ENCODE measurements at places on chromosomes 7 and 10.

GRCh38 chr10:124285587-124286527 lies 132.9 kb downstream of the OAT start:
- DNase-seq, result no peak

DNA sequence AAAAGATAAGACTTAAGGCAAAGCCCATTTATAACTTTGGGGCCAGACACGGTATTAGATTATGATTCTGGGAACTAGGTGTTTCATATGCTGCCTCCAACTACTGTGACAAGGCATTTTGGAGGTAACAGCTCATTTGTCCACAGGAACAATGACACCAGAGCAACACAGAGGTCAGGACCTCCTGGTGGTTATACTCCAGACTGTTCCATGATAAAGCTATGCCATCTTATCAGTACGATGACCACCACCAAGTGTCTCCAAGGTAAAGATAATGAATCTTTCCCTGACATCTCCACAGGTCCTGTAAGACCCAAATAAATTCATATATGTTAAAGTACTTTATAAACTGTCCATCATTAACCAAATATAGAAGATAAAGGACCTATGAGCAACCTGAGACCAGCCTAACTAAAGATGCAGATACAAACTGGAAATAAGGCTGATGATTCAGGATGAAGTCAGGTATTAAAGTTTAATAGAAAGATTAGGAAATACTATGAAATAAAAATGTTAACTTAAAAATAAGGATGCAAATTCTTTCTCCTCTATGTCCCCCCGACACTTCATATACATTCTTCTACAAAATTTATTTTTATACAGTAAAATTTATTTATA lies 26.2 kb downstream of the CUL2 start:
- DNase-seq, result no peak

- DNase-seq, result no peak
These were observed 9.9 kb upstream of the PHYH start for GRCh38 chr10:13309792-13310191.

- DNase-seq, result no peak
These were observed 435 bp upstream of the PWWP2B start for GRCh38 chr10:132396494-132397035.

- no peak for DNase-seq
These were observed 11.3 kb downstream of the FAM221A start for GRCh38 chr7:23691320-23691719.

GRCh38 chr7:123798532-123799188 lies 46.3 kb upstream of the HYAL4 start:
- no peak for DNase-seq

DNA sequence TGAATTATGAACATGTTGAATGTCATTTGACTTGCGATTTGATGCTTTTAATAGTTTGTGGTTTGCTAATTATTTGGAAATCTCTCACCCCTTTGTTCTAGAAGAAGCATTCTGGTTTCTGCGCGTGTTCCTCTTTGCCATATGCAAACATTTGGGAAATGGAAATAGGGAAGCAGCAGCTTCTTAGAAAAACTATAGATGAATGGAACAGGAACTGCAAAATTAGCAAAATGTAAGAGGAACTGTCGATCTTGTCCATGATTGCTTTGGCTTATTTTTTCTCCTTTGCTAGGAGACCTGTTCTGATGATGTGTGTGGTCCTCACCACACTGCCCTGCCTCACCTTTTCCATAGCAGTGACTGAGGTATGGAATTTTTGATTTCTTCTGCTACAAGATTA lies 19.0 kb downstream of the TMEM236 start:
- DNase-seq, result no peak

GRCh38 chr10:80909254-80909653 lies 371.6 kb downstream of the SH2D4B start:
- no peak for DNase-seq

GRCh38 chr7:144027070-144027469 lies 21.7 kb upstream of the OR2A5 start:
- DNase-seq, result no peak

- DNase-seq, result no peak
These were observed 9.6 kb upstream of the ZNF487 start for GRCh38 chr10:43427166-43427825.

DNA sequence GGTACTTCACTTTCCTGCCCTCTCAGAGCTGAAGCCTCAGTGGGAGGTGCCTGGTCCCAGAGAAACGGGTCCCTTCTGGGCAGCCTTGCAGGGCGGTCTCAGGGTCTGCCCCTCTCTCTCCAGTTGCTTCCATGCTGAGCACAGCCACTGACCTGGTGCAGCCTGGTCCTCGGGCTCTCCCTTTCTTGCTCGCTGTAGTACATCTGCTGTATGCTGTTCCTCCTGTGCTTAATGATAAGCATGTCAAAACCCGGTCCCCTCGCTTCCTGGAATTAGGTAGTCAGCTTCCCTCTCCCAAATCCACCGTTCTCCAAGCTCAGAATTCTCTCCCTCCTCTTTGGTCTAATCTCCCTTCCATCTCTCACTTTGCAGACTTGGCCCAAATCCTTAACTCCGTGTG lies 11.0 kb upstream of the HPS1 start:
- DNase-seq, result no peak

DNA sequence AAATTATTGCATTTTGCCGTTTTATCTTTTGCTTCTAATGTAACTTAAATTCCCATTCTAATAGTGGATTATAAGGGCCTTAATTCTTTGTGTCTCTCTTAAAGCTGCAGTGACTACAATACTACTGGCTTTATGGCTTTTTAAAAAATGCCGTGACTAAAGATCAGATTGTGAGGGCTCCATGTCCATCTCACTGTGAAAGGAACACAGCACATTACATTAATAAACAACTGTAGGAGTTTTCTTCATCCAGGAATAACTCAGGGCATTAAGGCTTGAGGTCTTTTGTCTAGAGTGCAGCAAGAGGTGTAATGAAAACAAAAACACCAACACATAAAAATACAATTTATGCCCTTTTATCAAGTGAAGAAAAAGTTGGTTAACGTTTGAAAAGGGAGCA lies 205.3 kb downstream of the SKAP2 start:
- no peak for DNase-seq

DNA sequence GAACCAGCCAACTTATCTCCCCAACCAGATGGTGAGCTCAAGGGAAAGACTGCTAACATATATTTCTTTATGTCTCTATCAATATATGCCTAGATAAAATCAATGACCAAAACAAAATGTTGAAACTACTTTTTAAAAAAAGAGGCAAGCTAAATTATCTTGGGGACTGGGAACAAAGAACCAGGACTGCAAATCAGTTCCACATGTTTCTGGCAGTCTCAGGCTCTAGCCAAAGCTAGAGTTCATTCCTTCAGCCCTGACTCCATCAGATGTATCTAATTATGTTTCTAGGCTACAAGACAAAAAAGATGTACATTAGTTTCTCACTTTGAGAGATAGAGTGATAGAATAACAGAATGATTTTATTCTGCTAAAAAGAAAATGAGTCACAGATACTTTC lies 1290.3 kb upstream of the SORCS1 start:
- DNase-seq, result no peak

DNA sequence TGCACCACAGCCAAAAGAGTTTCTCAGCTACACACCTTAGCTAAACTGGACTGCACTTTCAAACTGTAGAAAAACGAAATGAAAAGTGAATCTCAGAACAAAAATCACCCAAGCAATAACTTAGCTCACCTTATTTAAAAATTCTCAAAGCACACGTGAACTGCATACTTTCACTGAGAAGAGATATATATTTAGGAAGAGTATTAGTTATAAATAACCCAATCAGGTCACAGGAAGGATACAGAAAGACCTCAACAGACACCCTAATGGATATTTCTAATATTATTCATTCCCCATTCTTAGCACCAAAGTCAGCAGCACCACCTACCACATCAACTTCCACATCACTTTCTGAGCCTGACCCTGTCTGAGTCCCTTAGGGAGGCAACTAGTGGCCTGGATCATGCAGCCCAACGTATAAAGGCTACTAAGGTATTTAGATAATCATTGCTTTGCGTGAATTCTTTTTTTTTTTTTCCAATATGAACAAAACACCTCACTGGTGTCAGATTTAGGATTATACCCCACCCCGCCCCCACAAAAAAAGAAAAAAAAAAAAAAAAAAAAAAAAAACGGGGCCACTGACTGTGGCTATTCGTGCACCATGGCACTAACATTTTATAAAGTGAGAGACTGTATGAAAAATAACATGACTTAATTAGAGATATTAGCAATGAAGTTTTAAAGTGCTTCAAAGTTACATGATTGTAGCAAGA lies 2.6 kb downstream of the ABI1 start:
- DNase-seq, result no peak

GRCh38 chr10:3963191-3963673 lies 178.2 kb upstream of the KLF6 start:
- no peak for DNase-seq

Measured in retina (tissue), 1 donor.